ENCODE measurements at places on chromosomes 4 and X. TPM values are rescaled to one million over a fixed set of nuclear protein-coding genes. Genes with fewer than 3 reads are reported as not detected.

DNA sequence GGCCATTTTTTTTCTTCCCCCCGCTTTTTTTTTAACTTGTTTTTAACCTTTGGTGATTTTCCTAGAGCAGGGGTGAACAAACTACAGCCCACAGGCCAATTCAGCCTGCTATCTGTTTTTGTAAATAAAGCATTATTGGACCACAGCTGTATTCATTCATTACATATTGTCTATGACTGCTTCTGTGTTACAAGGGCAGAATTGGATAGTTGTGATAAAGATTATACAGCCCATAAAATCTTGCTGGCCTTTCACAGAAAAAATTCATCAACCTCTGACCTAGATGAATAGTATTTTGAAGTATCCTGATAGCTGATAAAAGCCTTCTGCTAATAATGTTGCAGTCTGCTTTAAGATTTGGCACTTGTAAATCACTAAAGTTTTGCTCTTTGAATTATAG lies 63.4 kb downstream of the SMAD1 start:
- no peak for DNase-seq

The GAGE2A gene
- not detected for total RNA-seq

The SSX4B gene
- total RNA-seq, result not detected

- peak; percentile 80 for DNase-seq
These were observed 1.3 kb downstream of the CAMK2D start for GRCh38 chr4:113760094-113760794.

DNA sequence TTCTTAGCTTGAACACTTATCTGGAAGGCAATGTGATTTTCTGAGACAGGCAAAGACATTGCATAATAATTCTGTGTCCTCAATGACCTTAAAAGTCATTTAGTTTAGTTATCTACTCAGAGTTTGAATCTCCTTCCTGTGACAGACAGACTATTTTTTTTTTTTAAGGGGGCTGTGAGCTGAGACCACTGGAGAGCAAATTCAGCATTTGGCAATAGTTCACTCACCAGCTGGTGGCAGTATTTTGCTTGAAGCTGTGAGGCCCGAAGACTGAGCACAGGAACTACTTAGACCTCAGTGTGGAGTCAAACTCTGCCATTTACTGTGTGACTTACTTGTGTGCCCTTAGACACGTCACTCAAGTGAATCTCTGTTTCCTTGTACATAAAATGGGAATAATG lies 22.9 kb upstream of the CPE start:
- DNase-seq, result no peak

The DGAT2L6 gene
- total RNA-seq, result not detected

- DNase-seq, result no peak
These were observed 26.6 kb downstream of the NFKB1 start for GRCh38 chr4:102527695-102528283.

The ZMAT1 gene
- 5.4 TPM for total RNA-seq

DNA sequence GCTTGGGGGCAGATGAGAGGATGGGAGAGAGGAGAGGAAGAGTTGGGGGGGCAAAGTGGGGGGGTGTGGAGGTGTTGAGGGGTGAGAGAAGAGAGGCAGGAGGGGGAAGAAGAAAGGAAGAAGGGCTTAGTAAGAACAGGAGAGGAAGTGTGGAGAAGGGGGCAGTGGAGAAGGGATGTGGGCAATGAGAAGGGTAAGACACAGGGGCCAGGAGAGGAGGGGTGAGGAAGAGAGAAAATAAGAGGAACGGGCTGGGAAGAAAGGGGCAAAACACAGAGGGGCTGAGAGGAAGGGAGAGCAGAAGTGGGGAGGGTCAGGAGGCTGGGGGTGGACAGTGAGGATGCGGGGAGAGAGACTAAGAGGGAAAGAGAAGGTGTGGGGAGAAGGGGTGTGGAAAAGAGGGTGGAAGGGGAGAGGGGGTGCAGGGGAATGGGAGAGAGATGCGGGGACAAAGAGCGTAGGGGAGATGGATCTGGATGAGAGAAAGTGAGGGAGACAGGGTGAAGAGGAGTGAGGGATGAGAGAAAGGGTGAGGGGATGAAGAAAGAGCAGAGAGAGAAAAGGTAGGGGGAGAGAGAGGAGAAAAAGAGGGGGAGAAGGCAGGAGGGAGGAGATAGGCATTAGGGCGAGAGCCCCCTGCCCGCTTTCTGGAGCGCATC lies 12.9 kb downstream of the SH3KBP1 start:
- no peak for DNase-seq

- DNase-seq, result no peak
These were observed 213.0 kb upstream of the FAT4 start for GRCh38 chr4:125101719-125102118.

The SMIM31 gene
- not detected for total RNA-seq

The IL15 gene
- total RNA-seq, result 3.7 TPM

DNA sequence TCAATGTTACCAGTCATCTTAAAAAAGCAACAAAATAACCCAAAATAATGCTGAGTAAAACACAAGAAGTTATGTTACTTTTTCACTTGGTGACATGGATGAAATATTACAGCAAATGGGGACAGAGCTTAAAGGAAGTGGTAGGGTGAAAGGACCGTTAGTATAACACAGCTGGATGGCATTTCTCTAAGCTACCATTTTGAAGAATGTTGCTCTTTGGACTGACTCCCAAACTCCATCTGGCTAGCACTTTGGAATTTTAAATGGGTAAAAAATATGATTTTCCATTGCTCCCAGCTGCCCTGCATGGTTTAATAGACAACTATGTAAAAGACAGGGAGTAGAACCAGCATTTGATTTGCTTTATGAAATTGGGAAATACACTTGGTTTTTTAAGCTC lies 27.6 kb downstream of the CLCN5 start:
- no peak for DNase-seq

DNA sequence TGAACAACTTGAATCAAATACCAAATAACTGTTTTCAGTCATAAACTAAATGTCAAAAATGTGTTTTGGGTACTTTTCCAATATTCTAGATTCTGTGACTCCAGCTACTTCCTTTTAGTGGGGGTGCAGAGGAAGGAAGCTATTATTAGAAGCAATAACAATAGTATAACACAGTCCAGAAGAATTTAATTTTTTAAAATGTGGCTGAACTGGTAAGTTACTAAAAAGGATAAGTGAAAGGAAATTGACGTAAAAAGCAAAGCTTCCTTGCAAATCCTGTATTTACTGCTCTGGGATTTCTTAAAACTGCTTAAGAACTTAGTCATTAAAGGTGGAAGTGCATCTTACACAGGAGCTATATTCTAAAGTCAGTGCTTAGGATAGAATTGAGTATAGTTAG lies 53.2 kb downstream of the MOSPD2 start:
- no peak for DNase-seq

The KLHL34 gene
- total RNA-seq, result not detected

DNA sequence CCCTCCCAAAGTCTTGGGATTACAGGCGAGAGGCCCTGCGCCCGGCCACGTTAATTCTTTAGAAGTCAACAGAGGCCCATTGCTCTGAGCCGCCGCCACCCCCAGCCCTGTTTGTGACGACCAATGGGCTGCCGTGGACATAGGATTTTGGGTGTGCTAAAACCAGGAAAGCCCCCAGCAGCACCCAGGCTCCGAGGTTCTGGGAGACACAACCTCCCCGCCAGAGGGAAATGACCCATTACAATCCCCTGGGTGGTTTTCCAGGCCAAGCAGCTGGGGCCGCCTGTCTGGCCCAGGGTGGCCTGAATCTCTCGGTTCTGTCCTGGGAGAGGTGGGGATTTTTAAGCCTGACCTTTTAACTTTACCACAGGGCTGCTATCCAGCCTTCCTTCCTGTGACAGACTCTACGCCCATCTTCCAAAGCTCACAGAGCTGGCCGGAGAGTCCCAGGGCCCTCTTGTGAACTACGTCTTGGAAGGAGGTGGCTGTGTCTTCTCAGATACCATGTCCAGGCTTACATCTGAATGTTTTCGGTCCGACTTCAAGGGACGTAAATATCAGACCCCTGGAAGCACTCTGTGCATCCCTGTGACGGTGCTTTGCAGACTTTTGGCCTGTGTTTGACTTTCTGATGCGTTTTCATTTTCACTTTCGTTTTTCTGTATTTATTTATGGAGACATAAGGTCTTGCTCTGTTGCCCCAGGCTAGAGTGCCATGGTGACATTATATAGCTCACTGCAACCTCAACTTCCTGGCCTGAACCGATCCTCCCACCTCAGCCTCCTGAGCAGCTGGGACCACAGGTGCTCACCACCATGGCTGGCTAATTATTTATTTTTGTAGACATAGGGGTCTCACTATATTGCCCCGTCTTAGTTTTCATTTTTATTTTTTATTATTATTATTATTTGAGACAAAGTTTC lies 36.0 kb downstream of the P2RY8 start:
- no peak for DNase-seq

DNA sequence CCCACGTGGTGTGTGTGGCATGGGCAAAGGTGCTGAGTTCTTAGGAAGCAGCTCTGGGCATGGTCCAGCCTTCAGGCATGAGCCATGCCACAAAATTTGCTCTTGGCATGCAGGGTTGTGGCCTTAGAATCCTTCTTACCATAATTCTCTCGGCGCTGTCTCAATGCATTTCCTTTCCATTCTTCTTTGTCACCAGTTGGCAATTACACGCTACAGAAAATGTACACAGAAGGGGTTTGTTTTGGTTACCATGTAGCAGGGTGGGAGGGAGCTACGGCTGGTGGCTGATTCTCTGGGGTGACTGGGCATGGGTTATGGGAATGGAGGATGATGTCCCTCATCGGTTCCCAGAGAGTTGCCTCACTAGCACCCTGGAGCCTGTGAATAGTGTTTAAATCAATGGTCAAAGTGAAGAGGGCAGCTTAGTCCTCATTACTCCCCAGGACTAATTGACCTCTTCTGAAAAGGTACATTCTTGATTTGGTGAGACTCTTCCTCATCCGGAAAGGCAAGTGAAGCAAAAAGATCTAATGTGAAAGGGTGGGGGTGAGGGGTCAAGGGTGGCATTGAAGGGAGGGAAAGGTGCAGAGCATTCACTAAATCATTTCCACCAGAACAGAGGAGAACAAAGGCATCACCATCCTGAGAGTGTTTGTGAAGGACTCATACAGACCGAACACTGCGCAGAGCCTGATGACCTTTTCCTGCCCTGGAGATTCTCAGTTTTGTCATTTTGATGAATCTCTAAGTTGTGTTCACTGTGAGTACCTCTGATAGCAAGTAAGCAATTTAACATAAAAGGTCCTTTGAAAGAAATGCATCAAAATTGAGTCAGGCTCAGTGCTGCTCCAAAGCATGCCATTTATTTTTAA lies 199.8 kb upstream of the SFRP2 start:
- DNase-seq, result no peak

DNA sequence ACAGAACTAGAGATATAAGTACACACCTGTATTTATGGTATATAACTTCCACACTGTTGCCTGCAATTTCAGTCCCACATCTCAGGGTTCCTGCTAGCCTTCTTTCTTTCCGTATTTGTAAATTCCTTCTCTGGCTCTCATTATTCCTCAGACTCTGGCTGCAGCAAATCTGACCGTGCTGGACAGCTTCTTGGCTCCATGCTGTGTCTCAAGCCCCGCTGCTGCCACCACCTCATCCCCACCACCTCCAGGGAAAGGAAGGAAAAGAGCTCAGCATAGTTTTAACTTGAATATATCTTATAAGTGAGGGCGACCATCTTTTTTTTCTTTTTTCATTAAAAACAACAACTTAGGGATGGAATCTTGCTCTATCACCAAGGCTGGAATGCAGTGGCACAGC lies 155.6 kb upstream of the CXCL13 start:
- DNase-seq, result no peak

DNA sequence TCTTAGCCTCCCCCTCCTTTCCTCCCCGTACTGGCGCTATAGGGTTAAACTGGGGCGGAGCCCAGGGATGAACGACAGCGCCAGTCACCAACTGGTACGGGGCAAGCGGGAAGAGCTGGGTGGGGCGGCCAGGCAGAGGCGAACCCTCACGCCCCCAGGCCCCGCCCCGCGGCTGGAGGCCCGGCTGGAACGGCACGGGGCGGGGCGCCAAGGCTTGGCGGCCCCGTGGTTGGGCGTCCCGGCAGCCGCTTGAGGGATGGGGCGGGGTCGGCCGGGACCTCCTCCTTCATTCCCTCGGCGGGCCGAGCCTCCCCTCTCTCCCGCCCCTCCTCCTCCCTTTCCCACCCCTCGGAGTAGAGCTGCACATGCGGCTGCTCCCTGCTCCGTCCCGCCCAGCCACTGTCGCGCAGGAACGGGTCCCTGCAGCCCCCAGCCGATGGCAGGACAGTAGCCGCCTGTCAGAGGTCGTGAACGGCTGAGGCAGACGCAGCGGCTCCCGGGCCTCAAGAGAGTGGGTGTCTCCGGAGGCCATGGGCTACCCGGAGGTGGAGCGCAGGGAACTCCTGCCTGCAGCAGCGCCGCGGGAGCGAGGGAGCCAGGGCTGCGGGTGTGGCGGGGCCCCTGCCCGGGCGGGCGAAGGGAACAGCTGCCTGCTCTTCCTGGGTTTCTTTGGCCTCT lies at the start of gene EDA:
Gene EDA, plus strand, starts transcription at position 335 of the 678 bp plus-strand sequence.
- peak; percentile 93 for DNase-seq

Measured in posterior vena cava (tissue), 2 donors.